MM.1S (cell line): ENCODE measurements at places on chromosomes 2 and 18.

GRCh38 chr2:177318613-177319012, 54.1 kb upstream of the NFE2L2 start:
- no peak for DNase-seq

- no peak for DNase-seq
Measured at GRCh38 chr18:59902131-59902992, 2.6 kb downstream of the PMAIP1 start.

DNA sequence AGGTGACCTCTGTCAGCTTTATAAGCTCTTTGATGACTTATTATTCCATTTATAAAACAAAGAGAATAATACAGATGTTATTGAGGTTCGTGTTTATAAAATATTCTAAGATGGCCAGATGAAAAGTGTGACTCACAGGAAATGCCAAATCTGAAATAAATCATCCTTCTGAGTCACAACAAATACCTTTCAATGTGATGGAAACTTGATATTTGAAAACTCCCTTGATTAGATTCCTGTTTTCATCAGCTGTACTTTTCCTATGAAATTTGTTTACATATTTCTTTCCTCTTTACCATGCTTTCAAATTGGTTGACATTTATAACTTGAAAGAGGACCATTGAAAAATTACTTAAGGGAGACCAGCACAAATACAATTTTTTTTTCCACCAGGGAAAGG, 30.6 kb upstream of the PPP1R1C start:
- DNase-seq, result no peak

- DNase-seq, result no peak
Measured at GRCh38 chr18:56068701-56069100, 480.7 kb upstream of the TCF4 start.

- DNase-seq, result no peak
Measured at GRCh38 chr2:105394951-105395611, 3.8 kb downstream of the FHL2 start.

- peak; percentile 88 for DNase-seq
Measured at GRCh38 chr2:151637271-151637781, 97.0 kb downstream of the NEB start.

DNA sequence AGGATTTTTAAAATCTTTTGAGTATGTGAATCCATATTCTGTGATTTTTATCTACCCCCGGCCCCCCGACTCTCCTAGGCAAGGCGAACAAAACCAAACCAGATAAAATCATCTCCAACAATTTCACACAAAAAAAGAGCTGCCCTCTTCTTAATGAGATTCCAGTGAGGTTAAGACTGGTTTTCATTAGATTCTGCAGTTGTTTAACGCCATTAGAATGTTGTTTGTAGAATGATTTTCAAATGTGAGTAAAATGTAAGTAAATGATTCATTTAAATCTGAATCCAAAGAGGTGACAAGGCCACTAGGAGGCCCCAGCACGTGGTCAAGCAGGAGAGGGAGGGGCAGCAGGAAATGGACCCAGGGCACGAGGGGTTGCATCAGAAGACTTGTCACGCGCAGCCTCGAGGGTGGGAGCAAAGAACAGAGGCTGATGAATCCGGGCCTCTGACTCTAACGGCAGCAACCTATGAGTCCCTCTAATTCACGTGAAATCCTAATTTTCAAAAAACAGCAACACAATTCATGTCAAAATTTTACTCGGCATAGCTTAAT, 24.3 kb upstream of the KLHL29 start:
- DNase-seq, result no peak

- peak; percentile 67 for DNase-seq
Measured at GRCh38 chr18:28136071-28136470, 40.9 kb downstream of the CDH2 start.

GRCh38 chr18:47172476-47172875, 3.7 kb downstream of the IER3IP1 start:
- no peak for DNase-seq

GRCh38 chr2:201996006-201996405, 37.6 kb upstream of the FZD7 start:
- DNase-seq, result no peak

DNA sequence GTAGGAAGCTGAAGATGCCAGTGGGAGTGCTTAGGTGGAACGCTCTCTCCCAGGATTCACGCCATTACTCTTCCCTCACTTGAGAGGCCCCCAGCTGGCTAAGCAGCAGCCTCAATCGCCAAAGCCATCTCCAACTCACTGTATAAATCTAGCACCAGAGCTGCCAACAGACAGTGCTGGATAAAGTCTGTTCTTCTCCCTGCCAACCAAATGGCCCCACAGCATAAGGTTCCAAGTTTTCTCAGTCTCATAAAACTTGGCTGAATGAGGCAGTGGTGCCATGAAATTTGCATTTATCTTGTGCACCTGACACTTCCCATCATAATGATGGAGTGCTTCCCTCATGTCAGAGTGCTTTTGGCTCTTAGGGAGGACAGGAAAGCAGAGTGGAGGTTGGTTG, 428.2 kb upstream of the ETAA1 start:
- DNase-seq, result no peak

- DNase-seq, result peak; percentile 57
Measured at GRCh38 chr2:197216361-197216979, 94.1 kb downstream of the ANKRD44 start.

DNA sequence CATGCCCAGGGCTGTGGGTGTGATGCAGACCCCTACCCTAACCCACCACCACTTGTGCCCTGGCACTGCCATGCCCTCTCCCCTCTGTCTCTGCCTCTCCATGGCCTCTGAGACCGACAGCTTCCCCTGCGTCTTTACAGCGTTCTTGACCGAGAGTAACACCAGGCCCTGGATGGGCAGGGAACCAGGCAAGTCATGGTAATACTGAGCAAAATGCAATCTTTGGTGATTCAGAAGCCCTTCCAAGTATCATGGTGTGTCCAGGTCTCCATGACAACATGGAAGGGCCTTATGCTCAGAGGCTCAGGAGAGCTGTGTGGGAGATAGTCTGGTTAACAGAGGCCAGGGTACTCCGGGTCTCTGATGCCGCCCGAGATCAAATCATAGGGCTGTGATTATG, 176.1 kb downstream of the KLHL29 start:
- no peak for DNase-seq

GRCh38 chr18:1618364-1618763, 713.7 kb downstream of the ADCYAP1 start:
- no peak for DNase-seq

DNA sequence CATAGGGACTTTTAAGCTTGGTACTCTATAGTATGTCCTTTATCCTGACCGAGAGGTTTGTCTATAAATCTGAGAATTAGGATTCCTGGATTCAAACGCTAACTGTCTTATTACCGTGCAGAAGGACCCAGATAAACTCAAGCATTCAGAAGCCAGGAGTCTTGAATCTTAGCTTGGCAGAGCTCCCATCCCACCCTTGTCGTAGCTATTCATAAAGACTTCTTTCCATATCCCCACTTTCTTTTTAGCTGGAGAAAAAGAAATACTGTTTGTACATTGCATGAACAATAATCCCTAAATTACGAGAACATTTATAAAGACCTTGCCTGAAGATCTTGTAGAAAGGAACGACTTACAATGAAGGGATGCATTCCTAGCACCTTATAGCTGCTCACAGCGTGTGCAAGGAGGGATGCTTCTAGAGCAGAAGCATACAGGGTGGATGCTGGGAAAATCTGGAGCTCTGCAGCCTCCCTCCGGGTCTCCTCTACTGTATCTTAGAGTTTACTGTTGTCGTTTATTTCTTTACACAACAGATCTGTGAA, 13.6 kb downstream of the EFR3B start:
- no peak for DNase-seq

DNA sequence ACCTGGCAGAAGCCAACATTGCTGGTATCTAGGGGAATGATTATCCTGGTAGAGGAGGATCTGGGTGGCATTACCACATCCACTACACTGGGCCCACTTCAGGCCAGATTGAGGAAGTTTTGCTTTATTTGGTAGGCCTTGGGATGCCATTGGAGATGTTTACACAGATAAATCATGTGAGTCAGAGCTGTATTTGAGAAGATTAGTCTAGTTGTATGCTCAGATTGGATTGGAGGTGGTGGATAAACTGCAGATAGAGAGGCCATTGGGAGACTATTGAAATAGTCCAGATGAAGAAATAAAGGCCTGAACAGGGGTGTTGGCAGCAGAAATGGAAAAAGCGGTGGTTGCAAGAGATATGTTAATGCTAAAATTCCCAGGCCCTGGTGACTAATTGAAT, 81.5 kb downstream of the EFEMP1 start:
- DNase-seq, result no peak

GRCh38 chr2:16382451-16382850, 283.2 kb downstream of the CYRIA start:
- no peak for DNase-seq

DNA sequence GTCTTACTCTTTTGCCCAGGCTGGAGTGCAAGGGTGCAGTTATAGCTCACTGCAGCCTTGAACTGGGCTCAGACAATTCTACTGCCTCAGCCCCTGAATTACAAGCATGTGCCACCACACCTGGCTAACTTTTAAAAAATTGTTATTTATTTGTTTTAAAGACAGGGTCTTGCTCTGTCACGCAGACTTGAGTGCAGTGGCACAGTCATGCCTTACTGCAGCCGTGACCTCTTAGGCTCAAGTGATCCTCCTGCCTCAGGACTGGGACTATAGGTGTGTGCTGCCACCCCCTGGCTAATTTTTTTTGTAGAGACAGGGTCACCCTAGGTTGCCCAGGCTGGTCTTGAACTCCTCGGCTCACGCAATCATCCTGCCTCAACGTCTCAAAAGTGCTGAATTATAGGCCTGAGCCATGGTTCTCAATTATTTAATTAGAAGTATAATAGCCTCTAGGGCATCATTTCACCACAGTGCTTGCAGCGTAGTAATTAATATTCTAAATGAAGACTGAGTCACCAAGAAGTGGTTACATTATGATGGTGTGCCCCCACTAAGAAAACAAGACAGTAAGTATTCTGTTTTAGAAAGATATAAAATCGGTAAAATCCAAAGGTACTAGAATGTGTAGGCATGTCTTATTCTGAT, 69.6 kb downstream of the EML4 start:
- peak; percentile 23 for DNase-seq

DNA sequence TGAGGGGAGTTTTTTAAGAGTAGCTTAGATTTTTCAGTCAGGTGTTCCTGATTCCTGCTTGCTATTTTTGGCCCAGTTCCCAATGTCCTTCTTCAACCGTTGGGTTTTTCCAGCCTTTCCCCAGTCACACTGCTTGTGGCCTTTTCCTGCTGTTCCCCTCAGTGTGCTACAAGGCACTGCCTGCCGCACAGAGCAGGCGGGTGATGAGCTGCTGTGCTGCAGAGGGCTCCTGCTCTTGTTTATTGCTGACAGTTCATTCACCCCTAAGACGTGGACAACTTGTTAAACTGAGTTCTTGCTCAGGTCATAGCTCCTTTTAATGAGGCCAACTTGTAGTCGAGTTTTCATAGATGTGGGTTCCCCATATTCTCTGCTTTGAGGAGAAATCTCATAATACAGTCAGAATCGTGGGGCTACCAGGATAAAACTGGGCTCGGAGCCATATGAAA, 20.6 kb downstream of the EIF4E2 start:
- no peak for DNase-seq

DNA sequence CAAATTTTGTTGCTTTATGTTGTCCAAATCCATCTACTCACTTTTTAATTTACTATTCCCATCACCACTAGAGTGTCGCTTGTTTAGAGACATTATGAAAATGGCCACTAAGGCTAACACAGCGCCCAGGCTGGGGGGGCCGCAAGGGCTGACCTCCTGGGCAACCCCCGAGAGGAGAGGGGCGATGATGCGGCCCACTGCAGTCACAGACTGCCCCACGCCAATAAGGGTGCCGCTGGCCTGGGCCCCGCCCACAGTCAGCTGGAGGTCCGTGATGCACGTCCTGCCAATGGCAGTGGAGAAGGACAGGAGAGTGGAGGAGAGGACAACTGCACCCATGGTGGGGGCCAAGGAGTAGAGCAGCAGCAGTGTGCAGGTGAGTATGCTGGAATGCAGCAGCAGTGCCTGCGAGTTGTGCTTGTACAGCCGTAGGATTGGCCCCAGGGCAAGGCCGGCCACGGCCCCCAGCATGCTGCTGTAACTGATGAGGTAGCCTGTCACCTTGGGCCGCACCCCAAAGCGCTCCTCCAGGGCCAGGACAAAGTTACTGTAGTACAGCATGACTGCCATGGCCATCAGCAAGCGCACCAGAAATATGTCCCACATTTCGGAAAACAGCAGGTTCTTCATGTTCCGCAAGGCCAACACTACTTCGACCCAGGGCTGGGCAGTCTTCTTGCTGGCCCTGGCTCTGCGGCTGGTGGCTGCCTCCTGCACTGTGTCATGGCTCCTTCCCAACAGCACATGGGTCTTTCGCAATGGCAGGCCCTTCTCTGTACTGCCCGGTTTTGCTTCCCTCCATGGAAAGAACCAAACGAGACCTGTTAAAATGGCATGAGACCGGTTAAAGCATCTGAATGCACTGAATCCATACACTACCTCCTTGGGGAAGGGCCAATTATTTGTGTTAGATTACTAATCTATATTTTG, 43.2 kb upstream of the TMEM182 start:
- no peak for DNase-seq

DNA sequence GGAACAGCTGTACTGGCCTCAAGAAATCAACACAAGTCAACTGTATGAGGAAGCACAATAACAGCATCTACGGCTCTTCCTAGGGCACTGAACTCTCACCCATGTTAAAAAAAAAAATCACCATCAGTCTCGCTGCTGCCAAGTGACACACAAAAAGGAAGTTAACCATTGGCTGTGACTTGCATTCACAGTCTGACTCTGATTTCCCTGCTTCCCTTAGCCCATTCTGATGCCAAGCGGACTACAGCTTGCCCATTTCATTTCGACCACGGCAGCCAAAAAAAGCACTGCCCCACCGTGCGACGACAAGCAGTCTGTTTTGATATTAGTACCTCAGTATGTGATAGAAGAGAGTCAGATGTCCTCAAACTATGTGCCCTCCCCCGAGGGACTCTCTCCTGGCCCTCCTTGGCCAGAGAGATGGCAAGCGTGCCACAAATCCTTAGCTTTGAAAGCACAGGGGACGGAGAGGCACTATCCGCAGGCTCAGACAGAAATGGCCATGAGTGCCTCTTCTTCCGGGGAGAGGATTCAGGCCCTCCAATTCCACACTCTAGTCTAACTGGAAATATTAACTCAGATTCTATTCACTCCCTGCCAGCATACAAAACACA, 250.0 kb downstream of the TCF4 start:
- no peak for DNase-seq

DNA sequence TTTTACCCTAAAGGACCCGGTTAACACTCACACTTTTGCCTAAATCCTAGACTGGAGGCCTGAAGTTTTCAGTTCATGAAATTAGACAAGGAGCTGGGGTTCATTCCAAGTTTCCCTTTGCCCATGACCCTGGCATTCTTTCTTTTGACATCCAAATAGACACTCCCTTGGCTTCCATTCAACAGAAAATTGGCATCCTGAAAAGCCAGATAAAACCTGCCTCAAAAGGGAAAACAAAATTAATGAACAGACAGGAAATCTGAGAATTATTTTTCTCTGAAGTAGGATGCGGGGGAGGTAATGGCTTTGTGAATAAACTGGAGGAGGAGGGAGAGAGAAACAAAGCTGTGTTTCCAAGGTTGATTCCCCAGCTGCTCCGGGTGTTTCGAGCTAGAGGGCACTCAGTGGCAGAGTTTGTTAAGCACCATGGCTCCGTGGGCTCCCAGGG, 41.0 kb downstream of the SPP2 start:
- DNase-seq, result no peak
